PC-9 (cell line): ENCODE measurements at places on chromosomes 7 and 10.

- DNase-seq, result no peak
- H3K27ac ChIP-seq, result no peak overlapping the region
- H3K36me3 ChIP-seq, result no peaks in the 10 kb centered on the region
- no peak overlapping the region for H3K4me3 ChIP-seq
- H3K27me3 ChIP-seq, result no peaks in the 10 kb centered on the region
Measured at GRCh38 chr7:83941300-83941699, 253.3 kb downstream of the SEMA3A start.

- no peaks in the 10 kb centered on the region for H3K27me3 ChIP-seq
- no peak overlapping the region for H3K4me3 ChIP-seq
- H3K36me3 ChIP-seq, result peaks cover 78% of the 10 kb centered on the region
- H3K27ac ChIP-seq, result no peak overlapping the region
- DNase-seq, result no peak
Measured at GRCh38 chr10:70837660-70838059, 21.9 kb downstream of the SGPL1 start.

GRCh38 chr7:82122275-82122674, 321.3 kb downstream of the CACNA2D1 start:
- no peaks in the 10 kb centered on the region for H3K4me1 ChIP-seq
- H3K36me3 ChIP-seq, result no peaks in the 10 kb centered on the region
- no peak for DNase-seq

GRCh38 chr10:71371750-71372166, 25.0 kb upstream of the CDH23 start:
- H3K27me3 ChIP-seq, result no peaks in the 10 kb centered on the region
- H3K36me3 ChIP-seq, result no peaks in the 10 kb centered on the region
- no peak for DNase-seq
- no peak overlapping the region for H3K27ac ChIP-seq
- peaks cover 30% of the 10 kb centered on the region for H3K4me1 ChIP-seq
- H3K4me3 ChIP-seq, result no peak overlapping the region

DNA sequence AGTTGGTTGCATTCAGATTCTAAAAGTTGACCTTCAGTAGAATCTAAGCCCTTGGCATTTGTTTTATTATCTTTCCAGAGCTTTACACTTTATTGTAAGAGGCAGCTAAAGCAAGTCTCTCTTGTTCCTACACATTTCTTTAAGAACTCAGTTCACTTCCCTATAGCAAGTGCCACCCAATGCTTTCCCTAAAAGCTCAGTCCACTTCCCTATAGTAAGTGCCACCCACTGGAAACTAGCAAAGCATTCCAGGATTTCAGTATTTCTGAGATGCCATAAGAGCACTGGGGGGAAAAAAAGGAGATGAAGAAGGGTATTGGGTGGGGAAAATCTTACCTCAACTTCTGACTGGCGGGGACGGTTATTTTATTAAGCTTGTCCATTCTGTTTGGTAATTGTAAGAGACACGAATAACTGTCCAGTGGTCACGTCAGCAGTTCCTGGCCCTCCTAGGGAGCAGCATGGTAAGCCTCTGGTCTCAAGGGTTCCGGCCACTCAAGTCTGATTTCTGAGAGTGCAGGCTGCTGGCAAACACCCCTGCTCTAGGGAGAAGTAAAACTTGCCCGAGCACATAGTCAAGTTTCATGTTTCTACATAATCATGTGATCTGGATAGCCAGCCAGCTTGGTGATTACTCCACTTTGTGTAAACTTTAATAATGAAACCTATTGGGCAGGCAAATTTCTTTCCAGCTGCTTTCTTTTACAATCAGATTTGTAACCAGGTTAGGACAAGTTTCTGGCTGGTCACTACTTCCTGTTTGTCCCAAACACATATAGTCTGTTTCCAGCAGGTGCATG, at the start of gene BLNK:
Gene BLNK (minus strand): TSS at position 554 of the 800 bp plus-strand sequence. CDS start 171 bp downstream, at position 383.
- no peak within 1 kb of the TSS for H3K27ac ChIP-seq
- H3K27me3 ChIP-seq, result no peaks in the 10 kb centered on the region
- no peak within 1 kb of the TSS for H3K4me3 ChIP-seq
- H3K4me1 ChIP-seq, result no peaks in the 10 kb centered on the region

GRCh38 chr7:52857367-52857766, 178.1 kb upstream of the POM121L12 start:
- H3K27me3 ChIP-seq, result no peaks in the 10 kb centered on the region
- H3K36me3 ChIP-seq, result no peaks in the 10 kb centered on the region
- no peaks in the 10 kb centered on the region for H3K4me1 ChIP-seq
- H3K27ac ChIP-seq, result no peak overlapping the region

- H3K27me3 ChIP-seq, result no peaks in the 10 kb centered on the region
- H3K36me3 ChIP-seq, result no peaks in the 10 kb centered on the region
- no peak for DNase-seq
- no peak overlapping the region for H3K4me3 ChIP-seq
- no peak overlapping the region for H3K27ac ChIP-seq
Measured at GRCh38 chr10:5046410-5046809, 42.8 kb upstream of the AKR1C2 start.

GRCh38 chr10:110163192-110163773, 44.1 kb upstream of the MXI1 start:
- H3K27me3 ChIP-seq, result peaks cover 1% of the 10 kb centered on the region; the same call in 1 of the 2 replicates
- H3K36me3 ChIP-seq, result no peaks in the 10 kb centered on the region
- H3K4me3 ChIP-seq, result no peak overlapping the region
- DNase-seq, result no peak

DNA sequence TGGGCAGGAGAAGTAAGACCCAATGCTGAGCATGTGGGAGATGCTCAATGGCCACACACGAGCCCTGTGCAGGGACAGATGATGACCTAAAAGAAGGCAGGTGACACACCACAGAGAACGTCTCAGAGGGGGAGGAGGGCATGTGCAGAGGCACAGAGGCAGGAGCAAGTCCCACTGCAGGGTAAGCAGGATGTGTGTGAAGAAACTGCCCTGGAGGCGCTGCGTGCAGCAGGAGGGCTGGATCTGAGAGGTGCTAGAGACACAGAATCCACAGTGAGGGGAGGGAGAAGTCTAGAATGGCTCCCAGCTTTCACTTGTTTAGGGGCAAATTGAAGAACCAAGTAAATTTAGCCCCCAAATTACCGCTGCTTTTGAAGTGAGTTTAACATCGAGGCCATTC, 14.9 kb downstream of the DYDC2 start:
- peaks cover 15% of the 10 kb centered on the region; the same call in 1 of the 2 replicates for H3K27me3 ChIP-seq
- H3K4me1 ChIP-seq, result no peaks in the 10 kb centered on the region
- H3K36me3 ChIP-seq, result no peaks in the 10 kb centered on the region
- no peak overlapping the region for H3K27ac ChIP-seq

GRCh38 chr10:120456626-120457430, at the start of gene PLPP4:
Gene PLPP4 (plus strand): TSS chr10:120457227. CDS start chr10:120457306, 79 bp downstream.
- H3K36me3 ChIP-seq, result no peaks in the 10 kb centered on the region
- no peak within 1 kb of the TSS for H3K27ac ChIP-seq
- H3K27me3 ChIP-seq, result no peaks in the 10 kb centered on the region
- no peaks in the 10 kb centered on the region for H3K4me1 ChIP-seq
- no peak within 1 kb of the TSS for H3K4me3 ChIP-seq
